ENCODE measurements at places on chromosomes 11 and 22. TPM values are rescaled to one million over a fixed set of nuclear protein-coding genes. Genes with fewer than 3 reads are reported as not detected.

CARD18 gene
- not detected for total RNA-seq

DNA sequence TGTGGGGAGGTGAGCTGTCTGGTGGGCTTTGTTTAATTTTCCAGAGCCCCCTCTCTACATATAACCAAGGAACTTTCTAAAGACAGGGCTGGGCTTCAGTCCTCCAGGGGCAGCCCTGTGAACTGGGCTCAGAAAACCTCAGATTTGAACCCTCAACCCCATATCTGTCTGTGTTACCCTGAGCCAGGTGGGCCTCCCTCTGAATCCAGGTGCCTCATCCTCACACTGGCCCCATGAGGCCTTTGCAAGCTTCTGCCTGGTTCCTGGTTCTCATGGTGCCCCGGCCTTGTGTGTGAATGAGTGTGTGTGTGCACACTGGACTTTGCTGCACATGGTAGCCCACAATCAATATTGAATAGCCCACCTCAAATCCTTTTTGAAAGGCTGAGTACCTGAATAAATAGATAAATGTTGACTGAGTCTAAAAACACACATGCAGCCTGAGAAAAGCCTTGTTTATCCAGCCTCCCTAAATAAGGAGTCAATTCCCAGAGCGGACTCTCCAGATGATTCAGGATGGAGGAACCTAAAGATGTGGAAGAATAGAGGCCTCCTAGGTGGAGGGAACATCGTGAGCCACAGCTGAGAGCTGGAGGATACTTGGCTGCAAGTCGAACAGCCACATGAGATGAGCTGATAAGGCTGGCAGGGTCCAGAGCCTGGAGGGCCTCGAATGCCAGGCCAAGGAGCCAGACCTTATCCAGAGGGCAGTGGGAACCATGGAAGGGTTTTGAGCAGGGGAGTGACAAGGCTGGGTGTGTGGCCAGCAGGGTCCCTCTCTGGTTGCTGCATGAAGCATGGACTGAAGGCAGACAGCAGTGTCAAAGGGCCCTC, 28.1 kb upstream of the P2RY2 start:
- no peak overlapping the region for H3K27ac ChIP-seq
- no peak for DNase-seq
- H3K27me3 ChIP-seq, result peaks cover 3% of the 10 kb centered on the region
- H3K4me1 ChIP-seq, result peaks cover 2% of the 10 kb centered on the region
- no peak overlapping the region for H3K4me3 ChIP-seq

DNA sequence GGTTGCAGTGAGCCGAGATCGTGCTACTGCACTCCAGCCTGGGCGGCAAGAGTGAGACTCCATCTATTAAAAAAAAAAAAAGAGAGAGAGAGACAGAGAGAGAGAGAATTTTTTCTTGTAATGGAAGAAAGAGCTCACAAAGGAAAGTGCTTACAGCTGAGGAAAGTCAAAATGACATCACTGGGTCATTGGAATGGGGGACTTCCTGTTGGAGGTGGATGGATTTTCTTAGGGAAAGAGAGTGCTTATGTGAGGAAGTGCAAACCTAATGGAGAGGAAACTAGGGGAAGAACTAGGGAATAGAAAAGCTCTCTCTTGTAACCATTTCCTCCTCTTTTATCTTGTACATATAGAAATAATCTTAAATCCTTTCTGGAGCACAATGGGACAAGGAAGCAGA, 6.3 kb upstream of the PIWIL4 start:
- no peak overlapping the region for H3K27ac ChIP-seq
- DNase-seq, result no peak
- no peaks in the 10 kb centered on the region for H3K27me3 ChIP-seq
- H3K4me1 ChIP-seq, result no peaks in the 10 kb centered on the region

EHF gene
- total RNA-seq, result not detected

DNA sequence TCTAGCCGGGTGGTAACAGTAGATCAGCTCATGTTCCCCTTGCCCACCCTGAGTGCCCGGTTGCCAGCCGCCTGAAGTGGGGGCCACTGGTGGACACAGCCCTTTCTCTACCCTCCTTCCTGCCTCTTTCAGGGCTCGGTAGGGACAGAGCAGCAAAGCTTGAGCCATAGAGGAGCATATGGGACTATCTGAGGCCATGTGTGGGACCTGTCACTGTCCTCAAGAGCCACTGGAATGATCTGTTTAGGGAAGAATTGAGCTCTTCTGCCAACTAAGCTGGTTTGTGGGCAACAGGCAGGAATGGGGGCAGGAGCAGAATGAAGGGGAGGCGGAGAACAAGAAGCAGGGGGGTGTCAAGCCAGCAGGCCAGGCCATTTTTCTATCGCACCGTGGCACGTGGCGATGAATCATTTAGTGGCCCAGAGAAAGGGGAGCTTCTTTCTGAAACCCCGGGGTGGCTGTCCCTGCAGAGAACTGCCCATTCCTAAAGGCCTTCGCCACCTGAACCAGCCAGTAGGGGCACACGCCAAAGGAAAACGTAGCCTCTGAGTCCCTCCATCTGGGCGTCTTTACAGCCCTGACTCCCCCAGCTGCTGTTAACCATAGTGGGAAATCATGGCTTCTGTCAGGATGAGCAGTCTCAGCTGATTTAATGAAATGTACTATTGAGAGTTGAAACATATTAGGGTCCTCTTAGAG, 8.8 kb downstream of the ASPHD2 start:
- peaks cover 36% of the 10 kb centered on the region for H3K4me1 ChIP-seq
- no peaks in the 10 kb centered on the region for H3K27me3 ChIP-seq
- H3K27ac ChIP-seq, result no peak overlapping the region
- DNase-seq, result no peak

GRCh38 chr11:7530013-7530640, 16.3 kb downstream of the PPFIBP2 start:
- H3K4me1 ChIP-seq, result peaks cover 54% of the 10 kb centered on the region
- no peak overlapping the region for H3K4me3 ChIP-seq
- no peak for DNase-seq
- H3K27ac ChIP-seq, result no peak overlapping the region
- peaks cover 4% of the 10 kb centered on the region for H3K36me3 ChIP-seq
- H3K27me3 ChIP-seq, result no peaks in the 10 kb centered on the region

- no peak for DNase-seq
- no peak overlapping the region for H3K27ac ChIP-seq
- H3K36me3 ChIP-seq, result no peaks in the 10 kb centered on the region
- H3K4me3 ChIP-seq, result no peak overlapping the region
- peaks cover 8% of the 10 kb centered on the region for H3K27me3 ChIP-seq
- H3K4me1 ChIP-seq, result no peaks in the 10 kb centered on the region
Measured at GRCh38 chr11:122137078-122137793, 21.2 kb upstream of the BLID start.

OR52N5 gene
- not detected for total RNA-seq

CFAP68 gene
- total RNA-seq, result 39.1 TPM

- no peak overlapping the region for H3K27ac ChIP-seq
- DNase-seq, result no peak
- peaks cover 6% of the 10 kb centered on the region for H3K27me3 ChIP-seq
- H3K4me3 ChIP-seq, result no peak overlapping the region
- no peaks in the 10 kb centered on the region for H3K36me3 ChIP-seq
Measured at GRCh38 chr22:26404851-26405421, 24.1 kb upstream of the ASPHD2 start.

All from activated CD8-positive, alpha-beta T cell treated with anti-CD3 and anti-CD28 coated beads for 36 hours (primary cell).